Hindlimb muscle (tissue), 1 donor: ENCODE measurements at places on chromosomes 5 and 9. TPM values are rescaled to one million over a fixed set of nuclear protein-coding genes. Genes with fewer than 3 reads are reported as not detected.

DNA sequence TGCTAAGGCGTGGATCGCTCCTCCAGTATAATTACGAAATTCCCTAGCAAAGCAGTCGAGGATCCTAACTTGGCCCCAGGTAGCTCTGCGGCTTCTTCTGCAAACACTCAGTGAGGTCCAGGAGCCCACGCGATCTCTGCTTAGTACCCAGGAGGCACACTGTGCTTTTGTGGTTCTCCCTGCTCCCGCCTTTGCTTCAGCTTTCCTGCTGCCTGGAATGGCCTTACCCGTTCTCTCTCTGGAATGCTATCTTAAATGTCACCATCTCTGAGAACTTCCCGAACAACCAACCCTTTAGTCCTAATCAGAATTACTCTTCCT lies 639 bp downstream of the INVS start:
- DNase-seq: no peak

- DNase-seq: no peak
These were observed 434.5 kb upstream of the CDH9 start for GRCh38 chr5:27472871-27473270.

DNA sequence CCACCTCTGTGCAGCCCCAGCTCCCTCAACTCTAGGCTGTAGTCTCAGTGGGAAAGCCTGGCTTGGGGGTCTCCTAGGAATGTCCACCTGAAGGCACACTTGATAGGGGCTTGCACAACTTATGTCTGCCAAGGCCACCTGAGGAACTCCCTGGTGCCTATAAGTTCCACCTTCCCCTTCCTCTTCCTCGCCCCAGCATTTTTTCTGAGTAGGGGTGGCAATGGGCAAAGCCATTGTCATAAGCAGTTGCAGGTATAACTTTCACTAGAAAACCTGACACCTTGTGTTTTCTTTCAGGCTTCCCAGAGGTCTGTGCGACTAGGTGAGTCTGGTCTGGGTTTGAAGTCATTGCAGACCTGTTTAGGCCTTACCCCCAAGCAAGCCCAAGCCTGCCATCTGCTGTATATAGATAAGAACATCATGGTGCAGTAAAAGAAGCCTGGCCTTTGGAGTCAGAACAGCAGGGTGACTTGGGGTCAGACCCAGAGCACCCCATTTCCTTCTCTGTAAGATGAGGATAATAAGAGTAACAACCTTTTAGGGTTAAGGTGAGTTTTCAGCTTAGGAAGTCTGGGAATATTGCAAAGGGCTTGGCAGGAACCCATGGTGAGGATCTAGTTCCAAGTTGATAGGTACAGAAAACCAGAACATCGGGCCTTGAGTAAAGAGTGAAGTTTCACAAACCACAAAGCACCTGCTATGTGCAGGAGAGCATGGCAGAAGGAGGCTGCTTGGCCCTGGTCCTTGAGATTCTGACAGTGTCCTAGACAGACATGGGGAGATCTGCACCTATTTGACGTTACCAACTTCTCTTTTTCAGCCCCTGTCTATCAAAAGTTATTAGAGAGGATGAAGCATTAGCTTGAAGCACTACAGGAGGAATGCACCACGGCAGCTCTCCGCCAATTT lies 33.8 kb downstream of the TGFBI start:
- DNase-seq: no peak

DNA sequence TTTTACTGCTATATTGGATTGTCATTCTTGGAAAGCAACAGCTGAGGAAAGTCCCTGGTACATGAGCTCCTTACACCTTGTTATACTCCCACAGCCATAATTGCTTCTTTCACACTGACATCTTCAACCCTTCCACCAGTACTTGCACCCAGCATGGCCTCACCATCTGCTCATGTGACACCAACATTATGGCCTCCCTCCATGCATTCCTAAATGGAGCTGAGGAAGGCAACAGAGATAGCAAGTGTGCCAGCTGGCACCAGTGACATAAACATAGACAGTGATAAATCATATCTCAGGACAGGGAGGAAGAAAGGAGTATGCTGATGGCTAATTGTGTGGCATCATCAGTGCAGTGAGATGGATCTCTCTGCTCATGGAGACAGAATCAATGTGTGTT lies 119.5 kb downstream of the BAAT start:
- DNase-seq: no peak

GPX3 gene
- polyA plus RNA-seq: 64.9 TPM

DNA sequence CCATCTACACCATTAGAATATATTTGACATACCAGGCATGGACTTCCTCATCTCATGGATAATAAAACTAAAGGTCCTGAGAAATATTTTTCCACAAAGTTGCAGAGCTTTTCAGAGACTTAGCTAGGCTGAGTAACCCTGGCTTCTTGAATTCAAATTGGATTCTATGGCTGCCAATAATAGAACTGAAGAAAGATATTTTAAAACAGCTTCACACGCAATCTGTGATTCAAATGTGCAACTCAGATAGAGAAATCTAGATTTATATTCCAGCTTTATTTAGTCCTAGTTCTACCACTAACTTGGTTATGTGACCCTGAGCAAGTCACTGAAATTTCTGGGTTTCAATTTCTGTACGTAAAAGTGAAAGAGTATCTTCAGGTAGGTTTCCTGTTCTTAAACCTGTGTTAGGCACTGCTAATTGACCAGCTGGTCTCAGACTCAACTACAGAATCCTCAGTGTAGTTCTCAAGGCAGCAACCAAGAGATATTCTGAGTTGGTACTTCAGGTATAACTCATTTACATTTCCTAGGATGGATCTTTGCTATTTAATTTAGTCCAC lies 235.3 kb downstream of the GABRB2 start:
- no peak for DNase-seq

CCDC69 gene
- polyA plus RNA-seq: 86.9 TPM
